ENCODE measurements at places on chromosomes 2 and 18.

DNA sequence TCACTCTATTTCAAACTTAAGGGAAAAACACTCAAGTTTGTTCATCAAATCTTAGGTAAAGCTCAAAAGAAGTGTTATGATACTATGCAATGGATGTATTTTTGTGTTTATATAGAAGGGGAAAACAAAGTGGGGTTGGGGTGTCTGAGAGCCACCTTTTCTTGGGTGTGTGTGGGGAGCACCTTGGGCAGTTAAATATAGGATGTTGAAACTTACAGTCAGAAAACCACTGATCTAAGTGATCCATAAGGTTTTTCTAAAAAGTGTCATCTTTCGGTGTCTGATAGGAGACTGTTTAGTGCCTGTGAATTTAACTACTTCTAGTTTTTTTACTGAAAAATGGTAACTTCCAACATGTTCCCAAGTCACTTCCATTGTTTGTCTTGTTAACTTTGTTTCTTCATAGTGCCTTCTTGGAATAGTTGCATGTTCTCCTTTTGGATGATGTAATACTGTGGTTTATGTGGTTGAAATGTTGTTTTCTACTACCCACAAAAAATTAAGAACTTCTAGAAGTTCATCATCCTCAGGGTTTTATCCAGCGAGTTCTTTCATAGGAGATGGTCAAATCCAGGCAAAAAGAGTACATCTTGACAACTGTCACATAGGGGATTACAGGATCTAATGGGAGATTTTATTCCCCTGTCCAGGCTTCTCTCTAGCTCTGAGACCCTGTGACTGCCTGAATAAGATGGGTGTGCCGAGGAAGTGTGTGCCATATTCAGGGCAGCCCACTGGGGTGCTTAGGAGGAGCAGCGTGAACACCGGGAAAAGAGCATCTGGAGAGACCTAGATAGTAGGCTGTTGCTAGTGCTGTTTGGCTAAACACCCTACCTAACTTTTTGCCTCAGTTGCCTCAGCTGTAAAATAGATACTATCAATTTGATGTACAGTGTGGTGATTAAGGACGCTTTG, 46.2 kb downstream of the CAB39 start:
- no peak for DNase-seq

GRCh38 chr18:22260208-22260820, 90.9 kb downstream of the GATA6 start:
- no peak for DNase-seq

- no peak for DNase-seq
These were observed 614 bp upstream of the COQ10B start for GRCh38 chr2:197452754-197453122.

DNA sequence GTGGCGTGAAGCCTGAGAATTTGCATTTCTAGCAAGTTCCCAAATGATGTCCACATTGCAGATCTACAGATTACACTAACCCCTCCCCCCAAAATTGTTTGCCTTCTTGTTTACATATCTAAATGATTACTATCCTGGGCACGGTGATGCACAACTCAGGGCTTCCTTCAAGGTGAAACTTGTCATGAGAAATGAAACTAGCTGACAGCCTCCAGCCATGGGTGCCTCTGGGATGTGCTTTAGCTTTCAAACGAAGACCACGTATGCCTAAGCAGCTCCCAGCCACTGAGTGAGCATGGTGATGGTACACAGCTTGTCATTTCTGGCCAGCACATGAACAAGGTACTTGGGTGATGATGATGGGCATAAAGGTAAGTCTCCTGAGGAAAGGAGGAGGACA, 464.8 kb upstream of the DDX18 start:
- DNase-seq: no peak

DNA sequence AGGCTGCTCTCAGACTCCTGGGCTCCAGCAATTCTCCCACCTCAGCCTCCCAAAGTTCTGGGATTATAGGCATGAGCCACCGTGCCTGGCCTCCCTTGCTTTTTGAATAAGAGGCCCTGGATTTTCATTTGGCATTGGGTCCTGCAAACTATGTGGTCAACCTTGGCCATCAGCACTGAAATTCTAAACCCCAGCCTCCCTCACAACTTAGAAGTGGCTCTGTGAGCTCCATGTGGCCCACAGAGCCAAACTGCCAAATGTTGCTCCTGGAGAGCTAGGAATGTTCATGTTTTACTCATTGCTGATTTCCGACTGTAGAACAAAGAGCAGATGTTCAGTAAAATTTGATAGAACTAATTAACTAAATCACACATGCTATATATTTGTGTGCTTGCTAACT, 210.6 kb upstream of the AGAP1 start:
- DNase-seq: no peak

- DNase-seq: no peak
These were observed 2.8 kb downstream of the CIDEA start for GRCh38 chr18:12256951-12257350.

GRCh38 chr2:161651547-161651946, 27.3 kb downstream of the SLC4A10 start:
- DNase-seq: no peak

- DNase-seq: no peak
These were observed 4.2 kb upstream of the MEIS1 start for GRCh38 chr2:66430505-66431273.

DNA sequence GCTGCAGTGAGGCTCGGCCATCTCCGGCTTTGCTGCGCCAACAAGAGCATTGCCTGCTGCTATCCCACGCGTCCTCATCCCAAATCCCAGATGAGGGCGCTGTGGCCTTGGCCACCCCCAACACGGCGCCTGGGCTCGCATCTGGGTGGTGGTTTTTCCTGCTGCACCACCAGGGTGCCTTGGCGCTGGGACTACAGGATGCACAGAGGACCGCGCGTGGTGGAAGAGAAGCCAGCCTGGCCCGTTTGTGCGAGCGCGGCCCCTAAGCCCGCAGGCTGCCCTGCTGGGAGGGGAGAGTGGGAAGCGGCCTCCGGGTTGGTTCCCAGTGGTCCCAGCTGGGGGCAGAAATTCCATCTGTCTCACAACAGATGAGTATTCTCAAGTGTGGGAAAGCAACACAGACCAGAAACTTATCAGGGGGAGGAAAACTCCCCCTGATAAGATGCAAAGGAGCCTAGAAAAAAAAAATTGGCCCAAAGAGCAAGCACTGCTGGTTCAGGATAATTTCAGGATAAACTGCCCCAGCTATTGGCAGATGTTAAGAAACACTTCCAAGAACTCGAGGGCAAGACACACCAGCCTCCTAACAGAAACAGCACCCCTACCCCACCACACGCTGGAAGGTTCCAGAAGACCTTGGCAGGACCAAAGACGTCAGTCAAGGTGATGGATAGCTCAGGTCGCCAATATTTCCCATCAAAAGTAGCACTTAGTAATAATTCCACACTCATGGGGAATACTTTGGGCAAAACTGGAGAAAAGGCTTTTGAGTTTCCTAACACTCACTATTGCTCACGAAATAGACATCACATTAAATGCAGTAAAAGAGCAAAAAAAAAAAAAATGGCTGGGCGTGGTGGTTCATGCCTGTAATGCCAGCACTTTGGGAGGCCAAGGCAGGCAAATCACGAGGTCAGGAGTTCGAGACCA, 152.1 kb downstream of the PXDN start:
- peak; percentile 54 for DNase-seq

- no peak for DNase-seq
These were observed 11.3 kb upstream of the KCNS3 start for GRCh38 chr2:17867133-17867532.

GRCh38 chr2:217790681-217791392, 212.0 kb downstream of the TNS1 start:
- DNase-seq: no peak

GRCh38 chr2:37477921-37478320, 133.5 kb downstream of the QPCT start:
- DNase-seq: no peak

- DNase-seq: no peak
These were observed 50.6 kb downstream of the CD8B2 start for GRCh38 chr2:106537791-106538191.

DNA sequence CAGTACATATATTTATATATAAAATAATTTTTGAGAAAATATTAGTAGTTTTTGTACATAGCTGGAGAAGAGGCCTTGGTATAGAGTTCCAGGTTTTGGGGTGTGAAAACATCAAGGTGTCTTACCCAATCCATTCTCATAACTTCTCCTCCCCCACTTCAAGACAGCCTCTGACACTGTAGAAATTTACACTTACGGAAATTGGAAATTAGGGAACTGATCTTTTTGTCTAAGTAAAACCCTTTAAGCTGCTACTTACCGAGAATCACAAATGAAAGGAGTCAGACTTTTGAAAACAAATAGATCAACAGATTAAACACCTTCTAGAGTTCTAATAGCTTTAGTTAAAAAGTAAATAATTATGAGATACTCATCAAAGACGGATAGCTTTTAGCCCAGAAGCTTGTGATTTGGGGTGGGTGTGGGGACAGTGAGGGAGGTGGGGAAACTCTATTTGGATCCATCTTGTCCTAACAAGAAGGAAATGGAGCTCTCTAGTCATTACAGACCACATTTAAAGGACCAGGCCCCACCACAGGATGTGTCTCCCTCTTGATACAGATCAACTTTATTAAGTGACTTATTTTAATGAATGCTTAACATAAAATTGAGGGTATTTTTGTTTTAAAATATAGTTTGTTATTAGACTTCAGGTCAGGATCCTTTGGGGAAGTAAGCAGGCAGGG, 11.1 kb upstream of the FBXO11 start:
- DNase-seq: no peak

DNA sequence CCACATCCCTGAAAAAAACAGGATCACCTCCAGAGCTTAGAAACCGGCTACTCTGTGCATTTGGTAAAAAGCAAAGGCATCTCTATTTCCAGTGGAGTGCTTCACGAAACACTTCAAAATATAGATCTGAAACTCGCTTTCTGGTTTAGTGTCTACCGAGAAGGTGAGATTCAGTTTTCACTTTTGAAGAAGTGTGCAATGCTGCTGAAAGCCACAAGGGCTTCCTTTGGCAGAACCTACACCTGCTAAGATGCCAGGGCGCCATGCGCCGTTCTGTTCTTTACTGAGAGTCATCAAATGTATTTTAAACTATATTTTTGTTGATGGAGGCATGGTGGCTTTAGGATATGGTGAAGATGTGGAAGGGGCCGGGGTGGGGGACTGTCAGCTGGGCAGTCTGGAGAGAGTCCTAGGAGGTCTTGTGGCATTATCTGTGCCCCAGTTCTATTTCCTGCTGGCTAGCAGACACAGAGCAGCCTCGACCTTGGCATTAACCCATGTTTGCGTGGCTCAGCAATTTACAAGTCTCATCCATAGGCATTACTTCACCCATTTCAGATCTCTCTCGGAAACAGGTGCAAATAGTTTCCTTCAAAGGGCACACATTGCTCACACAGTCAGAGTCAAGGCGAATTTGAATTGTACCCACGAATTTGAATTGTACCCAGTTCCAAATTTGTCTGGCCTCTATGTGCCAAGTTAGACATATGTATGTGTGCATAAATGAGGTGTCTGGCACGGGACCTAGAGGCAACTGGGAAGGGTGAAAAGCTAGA, 46.7 kb upstream of the KCNF1 start:
- DNase-seq: no peak

DNA sequence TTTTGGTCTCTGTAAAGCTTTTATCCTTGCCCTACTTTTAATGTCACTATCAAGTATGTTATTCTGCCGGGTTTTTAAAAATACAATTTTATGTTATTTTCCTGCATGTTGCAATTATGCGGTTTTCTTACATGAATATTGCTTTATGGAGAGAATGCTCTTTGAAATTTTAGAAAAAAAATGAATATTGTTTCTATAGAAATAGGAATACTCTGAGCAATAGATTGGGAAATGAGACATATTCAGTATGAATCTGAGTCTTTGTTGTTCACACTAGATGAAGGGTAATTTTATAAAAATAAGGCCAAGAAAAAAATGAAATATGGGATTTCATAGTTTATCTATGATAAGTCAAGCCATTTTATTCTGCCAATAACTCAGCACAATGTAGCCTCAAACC, 142.2 kb upstream of the DTNA start:
- DNase-seq: no peak

- no peak for DNase-seq
These were observed 92.7 kb upstream of the PXDN start for GRCh38 chr2:1837022-1837421.

DNA sequence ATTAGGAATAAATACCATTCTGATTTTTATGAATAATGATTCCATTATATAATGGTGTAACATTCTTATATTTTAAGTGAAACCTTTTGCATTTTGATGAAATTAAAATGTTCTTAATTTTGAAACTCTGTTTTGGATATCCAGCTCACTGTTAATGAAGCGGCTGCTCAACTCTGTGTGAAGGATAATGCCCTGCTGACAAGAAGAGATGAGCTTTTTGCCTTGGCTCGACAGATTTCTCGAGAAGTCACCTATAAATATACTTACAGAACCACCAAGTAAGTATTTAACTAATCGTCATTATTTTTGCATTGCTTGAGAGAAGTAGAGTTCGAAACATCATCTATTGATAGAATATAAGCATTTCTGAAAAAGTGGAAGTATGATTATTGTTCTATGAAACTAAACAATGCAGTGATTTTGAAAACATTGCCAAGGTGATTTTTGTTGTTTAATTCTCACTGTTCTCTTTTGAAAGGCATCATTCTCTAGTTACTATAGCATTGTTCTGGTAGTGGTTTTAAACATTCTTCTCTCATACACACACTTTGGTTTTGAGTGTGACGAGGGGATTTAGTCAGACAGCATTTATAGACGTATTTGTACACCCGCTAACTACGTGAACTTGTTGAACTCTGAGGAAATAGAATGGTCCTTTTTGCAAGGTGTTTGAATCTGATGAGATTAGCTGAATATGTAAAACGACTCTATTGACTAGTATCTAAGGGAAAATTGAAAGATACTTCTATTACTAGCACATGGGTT, 21.5 kb downstream of the NAB1 start:
- DNase-seq: no peak

- no peak for DNase-seq
These were observed 177.1 kb upstream of the HAAO start for GRCh38 chr2:42969231-42970150.

- no peak for DNase-seq
These were observed 63.6 kb downstream of the ACKR3 start for GRCh38 chr2:236633219-236633570.

GRCh38 chr2:6008186-6008585, 316.0 kb downstream of the SOX11 start:
- DNase-seq: no peak

- DNase-seq: peak; percentile 11
These were observed 218.2 kb downstream of the RAD51AP2 start for GRCh38 chr2:17299891-17300540.

DNA sequence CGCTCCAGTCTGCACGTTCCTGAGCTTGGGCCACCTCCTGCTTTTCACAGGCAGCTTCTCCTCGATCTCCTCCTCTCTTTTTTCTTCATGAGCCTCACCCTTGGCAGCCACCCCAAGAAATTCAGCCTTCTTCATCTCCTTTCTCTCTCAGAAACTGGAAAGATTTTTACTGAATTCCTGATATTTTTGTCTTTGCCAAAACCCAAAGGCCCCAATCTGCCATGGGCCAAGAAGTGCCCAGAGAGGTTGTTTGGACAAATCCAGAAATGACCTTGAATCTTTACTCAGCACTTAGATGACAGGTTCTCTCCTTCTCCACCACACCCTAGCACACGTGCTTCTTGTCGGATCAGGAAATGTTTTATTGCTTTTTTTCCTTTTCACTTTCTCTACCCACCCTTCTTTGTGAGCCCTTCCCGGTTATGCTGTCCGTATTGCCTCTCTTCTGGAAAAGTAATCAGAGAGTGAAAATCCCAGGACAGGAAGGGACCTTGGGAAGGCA, 134.5 kb upstream of the TNP1 start:
- DNase-seq: no peak

- DNase-seq: no peak
These were observed 775 bp downstream of the RNF125 start for GRCh38 chr18:32019251-32019948.

- no peak for DNase-seq
These were observed 392.2 kb downstream of the ARHGAP15 start for GRCh38 chr2:143521396-143521795.
